ENCODE measurements at places on chromosomes 4 and X. TPM values are rescaled to one million over a fixed set of nuclear protein-coding genes. Genes with fewer than 3 reads are reported as not detected.

Gene SUPT20HL2
- not detected for total RNA-seq

Gene BMPR1B
- total RNA-seq, result 2.1 TPM

Gene GAGE13
- total RNA-seq, result not detected

Gene CXorf49
- total RNA-seq, result not detected

Gene MAOB
- total RNA-seq, result not detected

Gene SPATA4
- not detected for total RNA-seq

Gene TLR8
- not detected for total RNA-seq

DNA sequence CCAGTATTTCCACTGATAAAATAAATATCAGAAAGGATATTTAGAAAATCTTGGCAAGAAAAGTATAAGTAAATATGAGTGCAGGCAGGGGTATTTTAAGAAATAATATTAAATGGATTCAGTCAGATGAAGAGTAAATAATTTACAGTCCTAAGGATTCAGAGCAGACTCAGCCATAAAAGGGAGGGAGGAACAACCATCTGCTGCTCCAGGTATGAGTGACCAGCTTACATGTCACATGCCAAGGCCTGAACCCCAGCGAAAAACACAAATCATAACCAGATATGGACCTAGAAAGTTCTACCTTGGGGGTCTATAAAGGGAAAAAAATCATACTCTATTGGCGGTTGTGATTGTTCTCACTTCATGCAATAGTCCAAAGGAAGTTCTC lies 166.8 kb downstream of the COL4A6 start:
- no peaks in the 10 kb centered on the region for H3K36me3 ChIP-seq
- H3K27me3 ChIP-seq, result no peaks in the 10 kb centered on the region
- H3K27ac ChIP-seq, result no peak overlapping the region
- DNase-seq, result no peak

- H3K27ac ChIP-seq, result no peak overlapping the region
- H3K4me3 ChIP-seq, result no peak overlapping the region
- DNase-seq, result no peak
- no peaks in the 10 kb centered on the region for H3K4me1 ChIP-seq
- H3K36me3 ChIP-seq, result peaks cover 46% of the 10 kb centered on the region
These were observed 47.5 kb downstream of the CCNI start for GRCh38 chr4:77028246-77028645.

GRCh38 chrX:132568291-132568690 lies 79.5 kb upstream of the MBNL3 start:
- DNase-seq, result no peak
- no peaks in the 10 kb centered on the region for H3K4me1 ChIP-seq
- no peaks in the 10 kb centered on the region for H3K36me3 ChIP-seq
- H3K4me3 ChIP-seq, result no peak overlapping the region

- H3K4me1 ChIP-seq, result no peaks in the 10 kb centered on the region
- no peaks in the 10 kb centered on the region for H3K36me3 ChIP-seq
- DNase-seq, result no peak
- H3K4me3 ChIP-seq, result no peak overlapping the region
- no peak overlapping the region for H3K27ac ChIP-seq
These were observed 254.6 kb upstream of the KCNIP4 start for GRCh38 chr4:22202975-22203710.

DNA sequence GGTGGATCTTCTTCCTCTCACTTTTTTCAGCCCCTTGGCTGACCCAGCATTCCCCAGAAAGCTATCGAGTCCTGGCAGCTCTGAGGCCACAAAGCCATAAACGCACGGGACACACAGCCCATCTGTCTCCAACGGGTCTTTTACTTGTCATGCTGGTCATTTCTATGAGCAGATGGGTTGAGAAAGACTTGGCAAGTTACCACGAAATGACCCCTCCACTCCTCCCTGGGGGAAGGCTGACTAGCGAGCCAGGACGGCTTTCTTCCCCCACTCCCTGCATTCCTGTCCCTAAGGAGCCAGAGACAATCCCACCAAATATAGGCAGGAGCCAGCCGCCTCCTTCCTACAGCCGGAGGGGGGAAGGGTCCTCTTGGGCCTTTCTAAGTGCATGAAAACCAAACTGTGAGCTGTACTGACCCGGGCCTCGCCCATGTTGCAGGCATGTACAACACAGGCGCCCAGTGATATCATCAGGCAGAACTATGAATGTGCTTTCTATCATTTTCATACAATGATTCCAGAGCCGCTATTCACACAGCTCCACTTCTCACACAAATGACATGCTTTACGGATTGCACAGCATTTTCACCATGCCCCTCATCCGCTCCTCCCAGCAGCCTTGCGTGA lies 28.6 kb downstream of the AFAP1 start:
- peak overlapping the region; percentile 49 for H3K27ac ChIP-seq
- no peak overlapping the region for H3K4me3 ChIP-seq
- H3K27me3 ChIP-seq, result no peaks in the 10 kb centered on the region
- H3K36me3 ChIP-seq, result no peaks in the 10 kb centered on the region

DNA sequence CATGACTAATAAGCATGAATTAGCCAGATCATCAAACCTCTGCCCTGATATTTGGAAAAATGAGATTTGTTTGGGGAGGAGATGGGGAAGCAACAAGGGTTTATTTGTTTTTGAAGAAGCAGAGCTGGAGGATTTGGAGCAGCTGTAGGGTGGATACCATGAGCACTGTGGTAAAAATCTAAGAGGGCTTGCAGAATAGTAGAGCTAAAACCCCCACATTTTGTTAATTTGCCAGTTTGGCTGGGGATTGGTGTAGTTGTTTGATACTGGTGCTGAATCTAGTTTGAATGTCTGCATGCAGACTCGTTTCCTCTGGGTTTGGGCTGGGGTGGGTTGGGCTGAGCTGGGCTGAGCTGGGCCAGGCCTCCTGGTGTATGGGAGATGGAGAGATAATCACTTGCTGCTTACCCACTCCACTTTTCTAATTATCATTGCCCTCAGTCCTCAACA lies 43.7 kb downstream of the SMAD1 start:
- H3K36me3 ChIP-seq, result peaks cover 2% of the 10 kb centered on the region
- H3K4me3 ChIP-seq, result no peak overlapping the region
- peaks cover 8% of the 10 kb centered on the region for H3K4me1 ChIP-seq
- no peak overlapping the region for H3K27ac ChIP-seq
- DNase-seq, result no peak
- no peaks in the 10 kb centered on the region for H3K27me3 ChIP-seq

GRCh38 chr4:7625071-7625470 lies 190.3 kb upstream of the PSAPL1 start:
- H3K27me3 ChIP-seq, result no peaks in the 10 kb centered on the region
- no peak overlapping the region for H3K27ac ChIP-seq
- no peak overlapping the region for H3K4me3 ChIP-seq
- H3K36me3 ChIP-seq, result no peaks in the 10 kb centered on the region
- no peak for DNase-seq

- H3K27ac ChIP-seq, result no peak overlapping the region
- DNase-seq, result no peak
- no peak overlapping the region for H3K4me3 ChIP-seq
- no peaks in the 10 kb centered on the region for H3K36me3 ChIP-seq
- H3K4me1 ChIP-seq, result no peaks in the 10 kb centered on the region
These were observed 263.2 kb upstream of the ITM2A start for GRCh38 chrX:79630033-79631009.

GRCh38 chrX:94178145-94178788 lies 504.3 kb downstream of the FAM133A start:
- no peak for DNase-seq
- H3K4me3 ChIP-seq, result no peak overlapping the region
- no peaks in the 10 kb centered on the region for H3K27me3 ChIP-seq
- H3K27ac ChIP-seq, result no peak overlapping the region
- no peaks in the 10 kb centered on the region for H3K4me1 ChIP-seq
- no peaks in the 10 kb centered on the region for H3K36me3 ChIP-seq

DNA sequence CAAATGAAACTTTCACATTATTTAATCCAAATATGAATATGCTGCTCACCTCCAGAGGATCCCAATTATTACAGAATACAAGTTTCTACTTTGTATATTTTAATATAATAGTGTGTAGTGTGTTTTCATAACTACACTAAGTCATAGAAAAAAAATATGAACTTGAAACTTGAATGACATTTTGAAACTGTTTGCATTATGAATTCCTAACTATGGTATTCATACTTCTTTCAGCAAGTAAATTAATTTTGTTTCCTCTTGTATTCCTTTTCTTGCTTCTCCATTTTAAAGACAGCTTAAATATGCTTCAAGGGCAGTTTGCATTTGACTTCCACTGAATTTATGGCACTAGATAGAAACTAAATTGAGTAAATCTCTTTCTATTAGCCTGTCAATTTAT lies 177.1 kb downstream of the BMPR1B start:
- H3K4me1 ChIP-seq, result peaks cover 2% of the 10 kb centered on the region
- DNase-seq, result peak; percentile 42
- H3K27me3 ChIP-seq, result no peaks in the 10 kb centered on the region
- no peak overlapping the region for H3K4me3 ChIP-seq
- H3K27ac ChIP-seq, result no peak overlapping the region

DNA sequence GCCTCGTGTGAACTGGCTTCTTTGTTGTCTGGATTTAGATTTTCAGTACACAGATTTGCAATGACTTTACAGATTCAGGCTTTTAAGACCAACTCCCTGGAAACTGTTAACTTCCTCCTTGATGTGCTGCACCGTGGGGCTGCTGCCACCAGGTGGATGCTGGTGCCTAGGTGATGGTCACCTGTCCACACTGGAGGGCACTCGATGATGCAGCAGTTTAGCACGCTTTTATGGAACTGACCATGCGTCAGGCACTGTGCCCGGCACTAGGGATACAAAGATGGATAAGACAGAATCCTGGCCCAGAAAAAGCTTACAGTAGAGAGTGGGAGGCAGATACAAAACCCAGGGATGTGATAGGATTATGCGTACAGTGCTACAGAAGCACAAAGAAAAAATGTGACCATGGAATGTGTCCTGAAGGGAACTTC lies 180.7 kb downstream of the CEP135 start:
- no peaks in the 10 kb centered on the region for H3K36me3 ChIP-seq
- peaks cover 23% of the 10 kb centered on the region for H3K4me1 ChIP-seq
- H3K27me3 ChIP-seq, result no peaks in the 10 kb centered on the region
- H3K4me3 ChIP-seq, result no peak overlapping the region
- no peak overlapping the region for H3K27ac ChIP-seq

GRCh38 chrX:39899856-39900776 lies 197.6 kb downstream of the BCOR start:
- no peaks in the 10 kb centered on the region for H3K36me3 ChIP-seq
- H3K27ac ChIP-seq, result no peak overlapping the region
- H3K4me1 ChIP-seq, result peaks cover 7% of the 10 kb centered on the region
- no peak for DNase-seq

DNA sequence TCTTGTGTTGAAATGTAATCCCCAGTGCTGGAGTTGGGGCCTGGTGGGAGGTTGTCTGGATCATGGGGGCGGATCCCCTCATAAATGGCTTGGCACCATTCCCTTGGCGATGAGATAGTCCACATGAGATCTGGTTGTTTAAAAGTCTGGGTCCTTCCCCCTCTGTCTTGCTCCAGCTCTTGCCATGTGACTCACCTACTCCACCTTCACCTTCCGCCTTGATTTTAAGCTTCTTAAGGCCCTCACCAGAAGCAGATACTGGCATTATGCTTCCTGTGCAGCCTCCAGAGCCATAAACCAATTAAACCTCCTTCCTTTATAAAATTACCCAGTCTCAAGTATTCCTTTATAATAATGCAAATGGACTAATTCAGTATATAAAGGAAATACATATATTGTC lies 111.5 kb downstream of the NR3C2 start:
- H3K36me3 ChIP-seq, result no peaks in the 10 kb centered on the region
- DNase-seq, result no peak
- no peak overlapping the region for H3K4me3 ChIP-seq
- no peak overlapping the region for H3K27ac ChIP-seq
- no peaks in the 10 kb centered on the region for H3K27me3 ChIP-seq

- DNase-seq, result no peak
- H3K4me3 ChIP-seq, result no peak overlapping the region
- no peak overlapping the region for H3K27ac ChIP-seq
- no peaks in the 10 kb centered on the region for H3K36me3 ChIP-seq
These were observed 67.9 kb upstream of the ARX start for GRCh38 chrX:25083661-25084060.

DNA sequence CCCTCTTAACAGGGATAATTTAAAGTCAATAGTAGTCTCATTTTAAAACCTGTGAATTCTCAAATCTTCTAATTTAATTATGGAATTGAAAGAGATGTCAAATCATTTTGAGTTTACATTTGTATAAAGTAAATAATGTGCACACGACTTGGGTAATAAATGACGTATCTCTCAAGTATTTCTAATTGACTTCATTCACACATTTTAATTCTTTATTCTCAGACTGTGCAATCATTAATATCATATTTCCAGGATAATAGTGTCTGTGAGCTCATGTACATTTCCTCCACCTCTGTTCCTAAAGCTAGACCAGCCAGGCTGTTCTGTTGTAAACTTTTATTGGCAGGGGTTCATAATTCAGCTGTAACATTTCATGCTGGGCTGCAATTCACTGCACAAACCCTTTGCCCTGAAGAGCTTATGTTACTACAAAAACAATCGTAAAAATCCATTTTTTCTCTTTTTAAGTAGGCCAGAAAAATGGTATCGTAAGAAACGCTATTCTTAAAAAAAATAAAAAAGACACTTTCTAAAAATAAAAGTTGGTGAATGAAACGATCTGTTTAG lies 1103.1 kb upstream of the TENM3 start:
- DNase-seq, result no peak
- no peak overlapping the region for H3K4me3 ChIP-seq
- no peaks in the 10 kb centered on the region for H3K27me3 ChIP-seq
- H3K27ac ChIP-seq, result no peak overlapping the region
- H3K36me3 ChIP-seq, result no peaks in the 10 kb centered on the region
- H3K4me1 ChIP-seq, result no peaks in the 10 kb centered on the region
